ENCODE measurements at places on chromosomes 6 and 20. TPM values are rescaled to one million over a fixed set of nuclear protein-coding genes. Genes with fewer than 3 reads are reported as not detected.

DNA sequence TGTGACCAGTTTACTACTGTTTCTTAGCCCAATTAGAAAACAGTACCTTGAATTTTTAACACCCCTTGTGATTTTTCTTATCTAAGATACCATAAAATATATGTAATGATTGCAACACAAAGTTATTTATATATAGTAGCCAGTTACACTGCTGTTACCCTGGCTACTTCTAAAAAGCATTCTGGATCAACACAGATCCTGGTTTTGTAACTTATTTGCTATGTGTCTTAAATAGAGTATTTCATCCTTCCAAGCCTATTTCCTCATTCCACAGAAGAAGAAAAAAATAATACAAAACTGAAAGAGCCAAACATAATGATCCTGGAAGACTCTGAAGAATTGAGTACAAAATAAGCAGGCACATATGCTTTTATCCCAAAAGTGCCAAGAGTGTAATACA lies 19.0 kb upstream of the GSTA4 start:
- no peak for DNase-seq
- no peak overlapping the region for H3K27ac ChIP-seq
- H3K4me3 ChIP-seq: no peak overlapping the region

DNA sequence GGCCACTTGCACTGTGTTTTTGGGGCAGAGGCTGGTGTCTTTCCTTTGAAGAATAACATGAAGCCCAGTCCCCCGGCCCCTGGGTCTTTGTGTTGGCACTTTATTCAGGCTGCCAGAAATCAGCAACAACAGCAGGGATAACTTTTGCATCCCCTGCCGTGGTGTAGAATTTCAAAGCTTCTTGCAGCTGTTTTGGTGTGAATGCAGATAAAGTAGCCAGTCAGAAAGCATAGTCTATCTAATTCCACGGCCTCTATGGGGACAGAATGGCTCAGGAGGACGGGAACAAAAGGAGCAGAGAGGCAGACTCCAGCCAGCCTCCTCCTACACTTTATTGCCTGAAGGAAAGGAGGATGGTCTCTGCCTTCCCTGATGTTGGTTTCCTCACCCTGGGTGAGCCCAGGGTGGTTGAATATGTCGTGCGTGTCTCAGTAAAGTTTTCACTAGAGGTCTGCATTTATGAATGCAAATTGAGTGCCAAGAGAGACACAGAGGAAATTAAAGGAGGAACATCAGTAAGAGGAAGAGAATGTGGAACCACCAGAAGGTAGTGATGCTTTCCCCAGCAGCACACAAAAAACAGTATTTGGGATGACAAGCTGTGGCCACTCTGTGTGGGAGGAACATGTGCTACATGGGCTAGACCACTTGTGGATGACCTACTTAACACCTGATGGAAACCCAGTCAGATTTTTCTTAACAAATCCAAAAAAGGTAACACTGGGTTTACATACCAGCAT lies 125.9 kb upstream of the TRAF3IP2 start:
- H3K4me3 ChIP-seq: no peak overlapping the region
- DNase-seq: no peak
- no peaks in the 10 kb centered on the region for H3K27me3 ChIP-seq
- H3K27ac ChIP-seq: no peak overlapping the region
- H3K36me3 ChIP-seq: peaks cover 18% of the 10 kb centered on the region
- peaks cover 97% of the 10 kb centered on the region for H3K4me1 ChIP-seq

DNA sequence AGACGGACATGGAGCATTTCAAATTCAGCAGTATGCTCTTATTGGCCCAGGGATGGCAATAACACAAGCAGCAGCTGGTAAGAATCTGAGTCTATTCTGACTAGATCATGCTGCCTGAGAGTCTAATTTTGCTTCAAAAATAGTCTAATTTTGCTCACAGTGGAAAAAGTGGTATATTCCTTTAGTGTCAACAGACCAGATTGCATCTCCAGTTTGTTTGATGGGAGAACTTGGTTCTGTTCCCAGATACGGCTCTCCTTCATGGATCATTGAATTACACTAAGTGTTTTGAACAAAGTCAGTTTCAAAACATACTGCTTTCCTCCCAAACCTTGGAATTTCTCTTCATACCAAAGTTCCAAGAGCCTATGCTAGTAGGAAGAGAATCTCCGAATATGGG lies 586.1 kb downstream of the RNF144B start:
- no peak overlapping the region for H3K27ac ChIP-seq
- H3K36me3 ChIP-seq: no peaks in the 10 kb centered on the region
- no peaks in the 10 kb centered on the region for H3K4me1 ChIP-seq
- H3K27me3 ChIP-seq: no peaks in the 10 kb centered on the region
- no peak for DNase-seq
- no peak overlapping the region for H3K4me3 ChIP-seq

GRCh38 chr6:152233547-152234320 lies 403.4 kb downstream of the SYNE1 start:
- peaks cover 40% of the 10 kb centered on the region for H3K36me3 ChIP-seq
- no peak overlapping the region for H3K27ac ChIP-seq
- peak; percentile 35 for DNase-seq
- H3K27me3 ChIP-seq: no peaks in the 10 kb centered on the region
- peaks cover 22% of the 10 kb centered on the region for H3K4me1 ChIP-seq
- no peak overlapping the region for H3K4me3 ChIP-seq

- no peaks in the 10 kb centered on the region for H3K36me3 ChIP-seq
- H3K27ac ChIP-seq: no peak overlapping the region
- no peak for DNase-seq
- H3K27me3 ChIP-seq: no peaks in the 10 kb centered on the region
- H3K4me3 ChIP-seq: no peak overlapping the region
Measured at GRCh38 chr6:46296586-46296985, 125.8 kb upstream of the ENPP5 start.

DNA sequence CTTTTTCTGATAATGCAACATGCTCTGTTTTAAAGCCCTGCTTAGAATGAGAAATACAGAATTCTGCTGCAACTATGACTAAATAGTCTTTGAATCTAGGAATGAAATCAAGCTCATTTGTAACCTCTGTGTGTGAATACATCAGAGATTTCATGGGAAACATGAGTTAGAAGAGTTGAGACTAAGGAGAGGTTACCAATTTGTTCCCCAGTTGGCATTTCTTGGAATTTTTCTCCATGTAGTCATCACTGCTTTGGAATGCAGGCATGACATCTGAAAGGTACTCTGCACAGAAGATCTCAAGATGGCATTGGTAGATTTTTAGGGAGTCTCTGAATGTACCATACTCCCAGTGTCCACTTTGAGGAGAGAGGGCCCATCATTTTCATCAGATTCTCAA lies 237.2 kb downstream of the TFAP2A start:
- H3K4me1 ChIP-seq: no peaks in the 10 kb centered on the region
- no peak overlapping the region for H3K4me3 ChIP-seq
- no peak overlapping the region for H3K27ac ChIP-seq
- no peaks in the 10 kb centered on the region for H3K36me3 ChIP-seq

DNA sequence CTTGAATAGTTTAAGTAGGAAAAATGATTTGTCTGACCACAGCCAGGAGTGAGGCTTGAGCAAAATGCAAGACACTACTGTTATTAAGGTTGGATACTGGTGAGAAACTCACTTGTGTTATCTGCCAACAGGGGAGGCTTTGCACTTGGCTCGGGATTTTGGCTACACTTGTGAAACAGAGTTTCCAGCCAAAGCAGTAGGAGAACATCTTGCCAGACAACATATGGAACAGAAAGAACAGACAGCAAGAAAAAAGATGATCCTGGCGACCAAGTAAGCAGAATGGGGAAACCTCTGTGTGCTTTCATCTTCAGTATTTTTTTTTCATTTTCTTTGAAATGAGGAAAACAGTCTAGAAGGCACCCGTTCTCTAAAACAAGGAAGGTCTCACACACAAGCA lies 31.6 kb downstream of the TFAP2D start:
- H3K27me3 ChIP-seq: no peaks in the 10 kb centered on the region
- no peak overlapping the region for H3K4me3 ChIP-seq
- DNase-seq: no peak
- no peaks in the 10 kb centered on the region for H3K36me3 ChIP-seq
- H3K4me1 ChIP-seq: no peaks in the 10 kb centered on the region
- H3K27ac ChIP-seq: no peak overlapping the region

GRCh38 chr20:51164731-51165130 lies 141.8 kb upstream of the KCNG1 start:
- no peak overlapping the region for H3K27ac ChIP-seq
- no peak for DNase-seq
- no peaks in the 10 kb centered on the region for H3K27me3 ChIP-seq
- no peaks in the 10 kb centered on the region for H3K36me3 ChIP-seq
- H3K4me1 ChIP-seq: no peaks in the 10 kb centered on the region

The UNC93A gene
- not detected for total RNA-seq

The ARFGEF3 gene
- total RNA-seq: 0.03 TPM

The UBD gene
- total RNA-seq: not detected

The VGLL2 gene
- total RNA-seq: not detected

The SASH1 gene
- 0.26 TPM for total RNA-seq

The TBX18 gene
- total RNA-seq: not detected
